ENCODE measurements at places on chromosomes 4 and X.

DNA sequence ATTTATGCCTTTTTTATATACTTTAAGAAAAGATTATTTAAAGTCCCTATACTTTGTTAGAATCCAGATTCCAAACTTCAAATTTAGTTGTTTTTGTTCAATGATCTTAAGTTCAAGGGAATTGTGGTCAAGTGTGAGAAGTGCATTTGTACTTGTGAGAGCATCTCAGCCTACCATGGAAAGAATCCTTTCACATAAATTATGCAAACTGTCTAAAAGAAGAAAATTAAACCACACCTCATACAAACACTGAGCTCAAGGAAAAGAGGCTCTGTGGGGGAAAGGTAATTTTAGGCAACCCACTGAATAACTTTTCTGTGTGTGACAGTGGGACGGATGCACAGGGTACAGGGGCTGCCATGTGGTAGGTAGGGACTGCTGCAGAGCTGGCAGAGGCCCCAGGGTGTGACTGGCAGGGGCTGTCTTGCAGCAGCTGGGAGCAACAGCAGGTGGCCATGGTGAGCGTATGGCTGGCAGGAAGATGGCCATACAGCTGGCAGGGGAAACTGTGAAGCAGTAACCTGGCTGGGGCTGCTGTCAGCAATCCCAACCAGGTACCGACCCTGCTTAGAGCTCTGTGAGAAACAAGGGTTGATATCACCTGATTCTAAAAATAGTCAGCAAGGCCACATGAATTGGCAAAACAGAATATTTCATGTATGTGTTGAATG, 130.6 kb downstream of the UGT8 start:
- no peak for DNase-seq

DNA sequence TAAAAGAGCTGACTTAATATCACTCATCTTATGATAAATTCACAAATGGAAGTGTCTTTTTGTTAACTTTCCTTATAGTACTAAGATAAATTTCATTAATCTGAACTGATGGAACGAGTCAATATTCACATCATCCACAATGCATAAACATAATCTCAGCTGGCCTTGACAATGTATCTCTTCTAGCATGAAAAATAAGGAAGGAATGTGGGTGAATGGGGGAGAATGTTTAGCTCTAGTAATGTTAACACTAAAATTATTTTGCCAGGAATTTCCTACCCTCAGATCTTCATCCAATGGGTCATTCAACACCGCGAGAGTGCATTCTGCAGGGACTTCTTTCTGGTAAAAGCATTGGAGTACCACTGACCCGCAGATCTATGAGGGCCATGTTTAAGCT, 15.8 kb downstream of the TRPC3 start:
- no peak for DNase-seq

DNA sequence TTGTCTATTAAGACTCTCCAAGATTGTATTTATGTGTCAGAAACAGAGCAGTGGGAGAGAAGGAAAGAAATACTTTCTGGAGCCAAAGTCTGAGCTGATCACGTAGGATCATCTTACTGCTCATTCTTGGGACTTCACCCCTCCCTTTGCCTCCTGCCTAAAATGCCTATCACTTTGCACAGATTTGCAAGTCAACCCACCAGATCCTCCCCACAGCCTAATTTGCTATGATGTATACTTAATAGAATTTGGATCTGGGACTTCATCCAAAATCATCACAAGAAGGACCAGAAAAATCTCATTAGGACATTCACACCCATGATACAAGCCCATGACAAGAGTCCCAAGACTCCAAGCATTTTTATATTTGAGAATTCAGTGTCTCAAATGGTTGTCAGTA, 290.2 kb downstream of the FBXW7 start:
- no peak for DNase-seq

DNA sequence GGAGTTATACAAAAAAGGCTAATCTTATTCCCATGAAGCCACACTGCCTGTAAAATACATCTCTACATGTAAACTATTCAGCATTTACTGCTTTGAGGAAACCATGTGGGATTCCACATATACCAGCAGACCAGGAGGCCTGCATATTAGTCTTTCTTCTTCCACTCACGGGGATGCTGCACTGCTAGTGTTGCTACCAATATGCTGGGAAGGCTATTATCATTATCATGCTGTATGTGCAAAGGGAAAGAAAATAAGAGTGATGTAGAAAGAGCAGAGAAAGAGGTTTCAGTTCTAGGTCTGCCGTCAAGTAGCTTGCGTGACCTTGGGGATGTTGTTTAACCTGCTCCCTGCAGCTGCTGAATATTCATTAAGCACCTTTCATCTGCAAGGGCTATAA, 61.0 kb downstream of the MGST2 start:
- DNase-seq = no peak

GRCh38 chr4:79679859-79680258, 271.8 kb upstream of the GK2 start:
- DNase-seq = no peak

DNA sequence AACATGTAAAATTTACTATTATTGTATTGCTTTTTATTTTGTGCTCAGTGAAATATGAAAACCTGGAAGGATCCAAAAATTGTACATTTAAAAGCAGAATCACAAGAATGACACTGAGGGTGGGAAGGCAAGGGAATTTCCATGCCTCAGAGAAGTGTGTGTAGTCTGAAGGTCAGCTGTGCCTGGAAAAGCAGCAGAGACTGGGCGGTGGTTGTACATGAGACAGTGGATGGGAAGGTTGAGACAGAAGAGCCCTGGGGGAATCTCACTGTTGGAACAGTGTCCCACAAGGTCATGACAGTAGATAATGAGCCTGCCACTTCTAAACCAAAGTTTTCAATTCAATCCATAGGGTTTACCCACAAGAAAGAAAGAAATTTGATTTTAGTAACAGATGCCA, 17.1 kb upstream of the ANTXR2 start:
- no peak for DNase-seq

- DNase-seq = no peak
These were observed 6.8 kb downstream of the TBC1D19 start for GRCh38 chr4:26590639-26591038.

GRCh38 chr4:99507349-99507748, 3.5 kb upstream of the C4orf17 start:
- DNase-seq = no peak

- DNase-seq = no peak
These were observed 45.4 kb downstream of the SMARCAD1 start for GRCh38 chr4:94253036-94253435.

DNA sequence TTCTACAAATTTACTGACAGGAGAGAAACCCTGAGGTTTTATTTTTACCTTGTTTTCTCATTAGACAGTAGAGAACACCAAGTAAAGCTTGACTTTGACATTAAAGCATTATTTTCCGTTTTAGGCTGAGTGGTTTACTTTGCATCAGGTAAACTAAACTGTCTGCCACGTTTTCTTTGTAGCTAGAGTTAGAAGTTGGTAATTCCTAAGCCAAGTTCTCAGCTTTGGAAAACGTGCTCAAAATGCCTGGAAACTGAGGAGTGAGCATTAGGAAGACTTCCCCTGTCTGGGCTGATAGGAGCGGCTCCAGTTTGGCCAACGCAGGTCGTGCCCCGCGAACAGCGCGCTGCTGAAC, 819 bp downstream of the PDLIM3 start:
- DNase-seq = no peak

- no peak for DNase-seq
These were observed 62.0 kb downstream of the PHKA1 start for GRCh38 chrX:72652082-72652481.

DNA sequence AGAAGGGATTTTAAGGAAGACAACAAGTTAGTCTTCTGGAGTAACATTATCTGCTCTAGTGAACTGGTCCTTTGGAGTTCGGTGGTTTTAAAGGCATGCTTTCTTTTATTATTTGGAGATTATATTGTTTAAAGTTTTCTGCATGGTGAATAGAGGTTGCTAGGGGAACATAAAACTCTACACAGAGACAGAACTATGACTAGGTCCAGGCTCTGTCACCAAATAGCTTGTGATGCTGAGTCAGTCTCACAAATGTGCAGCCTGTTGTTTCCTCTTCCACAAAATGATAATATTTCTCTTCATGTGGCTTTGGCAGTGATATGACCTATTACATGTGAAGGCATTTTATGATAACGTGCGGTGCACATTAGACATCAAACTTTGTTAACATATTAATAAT, 132.6 kb downstream of the PACRGL start:
- no peak for DNase-seq
